Stomach (tissue), 19 donors: ENCODE measurements at places on chromosomes 7 and 10.
A peak's percentile ranks its signal among the peaks of the same experiment; 100 is the strongest.

GRCh38 chr7:69596056-69596455 is 2.2 kb upstream of the AUTS2 start:
- no peak overlapping the region for H3K4me3 ChIP-seq
- no peaks in the 10 kb centered on the region for H3K27me3 ChIP-seq
- peaks cover 41% of the 10 kb centered on the region for H3K4me1 ChIP-seq

- no peak overlapping the region for H3K4me3 ChIP-seq
- H3K27me3 ChIP-seq: no peaks in the 10 kb centered on the region
- no peaks in the 10 kb centered on the region for H3K36me3 ChIP-seq
- H3K27ac ChIP-seq: no peak overlapping the region
- no peaks in the 10 kb centered on the region for H3K4me1 ChIP-seq
- DNase-seq: peak; percentile 17
Measured at GRCh38 chr10:25865267-25865666, 68.8 kb upstream of the MYO3A start.

GRCh38 chr7:149724661-149725425 is 48.5 kb downstream of the ZNF467 start:
- no peak overlapping the region for H3K4me3 ChIP-seq
- no peaks in the 10 kb centered on the region for H3K27me3 ChIP-seq
- H3K4me1 ChIP-seq: peaks cover 6% of the 10 kb centered on the region
- no peak overlapping the region for H3K27ac ChIP-seq

- DNase-seq: no peak
- H3K27ac ChIP-seq: no peak overlapping the region
- H3K4me3 ChIP-seq: no peak overlapping the region
- H3K27me3 ChIP-seq: no peaks in the 10 kb centered on the region
- H3K36me3 ChIP-seq: no peaks in the 10 kb centered on the region
Measured at GRCh38 chr7:79157281-79157680, 296.2 kb downstream of the MAGI2 start.

- no peak overlapping the region for H3K27ac ChIP-seq
- no peak overlapping the region for H3K4me3 ChIP-seq
- H3K27me3 ChIP-seq: no peaks in the 10 kb centered on the region
- peaks cover 31% of the 10 kb centered on the region for H3K36me3 ChIP-seq
Measured at GRCh38 chr7:1163121-1163520, 3.1 kb upstream of the ZFAND2A start.
